Natural killer cell treated with Interleukin-12 subunit alpha and Interleukin-12 subunit beta and Interleukin-15 and Interleukin-18, amount 100 ng/mL, for 72 hours (primary cell): ENCODE measurements at places on chromosomes 5 and 9. TPM values are rescaled to one million over a fixed set of nuclear protein-coding genes. Genes with fewer than 3 reads are reported as not detected.

The KYAT1 gene
- total RNA-seq, result 19.9 TPM

DNA sequence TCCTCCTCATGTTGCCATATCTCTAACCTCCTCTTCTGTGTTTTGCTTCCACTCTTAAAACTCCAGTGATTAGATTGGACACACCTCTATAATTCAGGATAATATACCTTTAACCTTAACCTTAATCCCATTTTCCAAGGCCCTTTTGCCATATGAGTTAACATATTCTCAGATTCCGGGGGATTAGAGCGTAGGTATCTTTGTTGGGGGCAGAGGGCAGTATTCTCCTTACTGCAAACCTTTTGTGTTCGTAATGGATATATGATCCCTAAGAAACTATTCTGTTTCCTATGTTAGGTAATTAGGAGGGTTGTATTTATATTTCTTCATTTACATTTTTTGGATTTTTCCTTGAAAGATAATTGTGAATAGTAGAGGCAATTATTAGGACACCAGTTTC lies 99.5 kb downstream of the VPS13A start:
- DNase-seq, result no peak
- H3K4me1 ChIP-seq, result no peaks in the 10 kb centered on the region
- no peaks in the 10 kb centered on the region for H3K27me3 ChIP-seq
- peaks cover 14% of the 10 kb centered on the region for H3K36me3 ChIP-seq

DNA sequence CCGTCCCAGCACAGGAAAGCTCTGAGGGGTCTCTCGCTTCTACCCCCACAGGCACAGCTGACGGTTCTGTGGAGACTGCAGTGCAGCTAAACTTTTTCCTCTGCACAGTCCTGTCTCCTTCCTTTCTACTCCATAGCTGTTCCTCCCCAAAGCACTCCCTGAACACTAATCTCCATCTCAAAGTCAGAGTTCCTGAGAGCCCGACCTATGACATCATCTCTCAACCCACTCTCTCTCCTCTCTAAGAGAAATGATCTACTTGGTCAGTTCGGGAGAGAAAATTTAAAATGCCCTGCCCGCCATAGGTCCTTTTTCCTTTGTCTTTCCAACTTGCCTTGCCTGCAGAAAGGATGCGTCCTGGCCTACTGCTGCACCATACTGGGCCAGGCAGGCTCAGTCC lies 90.6 kb downstream of the FANCC start:
- no peak for DNase-seq
- no peaks in the 10 kb centered on the region for H3K27me3 ChIP-seq
- H3K27ac ChIP-seq, result no peak overlapping the region
- peaks cover 4% of the 10 kb centered on the region for H3K4me1 ChIP-seq
- H3K4me3 ChIP-seq, result no peak overlapping the region
- H3K36me3 ChIP-seq, result peaks cover 3% of the 10 kb centered on the region

DNA sequence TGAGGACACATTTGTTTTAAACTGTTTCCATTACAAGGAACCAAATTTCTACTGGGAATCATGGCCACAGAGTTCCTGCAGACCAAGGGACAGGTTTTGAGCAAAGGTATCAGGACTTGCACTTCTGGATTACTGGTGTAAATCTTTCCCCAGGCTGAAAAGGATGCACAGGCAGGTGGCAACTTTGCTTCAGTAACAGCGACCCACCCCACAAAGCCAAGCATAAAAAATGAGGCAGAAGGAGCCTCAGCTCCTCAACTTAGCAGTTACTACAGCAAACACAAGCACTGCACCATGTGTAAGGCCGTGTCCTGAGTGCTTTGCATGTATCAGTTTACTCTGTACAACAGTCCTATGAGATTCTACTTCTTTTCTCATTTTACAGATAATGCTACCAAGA lies 251.9 kb downstream of the EBF1 start:
- H3K27ac ChIP-seq, result no peak overlapping the region
- H3K36me3 ChIP-seq, result no peaks in the 10 kb centered on the region
- peaks cover 8% of the 10 kb centered on the region for H3K27me3 ChIP-seq

The NEUROG1 gene
- not detected for total RNA-seq

DNA sequence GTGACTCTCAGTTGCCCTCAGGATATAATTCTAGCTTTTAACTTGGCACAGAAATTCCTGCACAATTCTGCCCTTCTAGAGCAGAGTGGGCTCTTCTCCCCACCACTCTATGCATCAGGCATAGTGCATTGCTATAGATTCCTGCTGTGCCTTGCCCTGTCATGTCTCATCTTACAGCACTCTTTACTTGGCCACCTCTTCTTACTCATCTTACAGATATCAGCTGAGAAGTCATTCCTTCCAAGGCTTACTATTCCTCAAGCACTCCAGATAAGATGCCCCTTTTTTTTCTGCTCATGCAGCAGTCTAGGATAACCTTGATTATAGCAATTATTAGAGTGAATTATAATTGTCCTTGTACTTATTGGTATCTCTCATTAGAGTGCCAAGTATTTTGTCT lies 5.6 kb downstream of the FAM221B start:
- H3K4me1 ChIP-seq, result peaks cover 4% of the 10 kb centered on the region
- H3K27ac ChIP-seq, result no peak overlapping the region

The NR5A1 gene
- total RNA-seq, result not detected

The BNIP1 gene
- total RNA-seq, result 17.4 TPM

GRCh38 chr9:97900738-97901565 lies 21.3 kb downstream of the TRMO start:
- H3K27me3 ChIP-seq, result no peaks in the 10 kb centered on the region
- no peak for DNase-seq
- H3K4me1 ChIP-seq, result peaks cover 29% of the 10 kb centered on the region
- no peaks in the 10 kb centered on the region for H3K36me3 ChIP-seq
- no peak overlapping the region for H3K4me3 ChIP-seq

The LCN1 gene
- not detected for total RNA-seq

- H3K4me1 ChIP-seq, result no peaks in the 10 kb centered on the region
- no peak overlapping the region for H3K27ac ChIP-seq
- H3K4me3 ChIP-seq, result no peak overlapping the region
- DNase-seq, result no peak
These were observed 180.9 kb downstream of the ZNF462 start for GRCh38 chr9:107043886-107044285.

GRCh38 chr5:75656311-75657003 lies 45.2 kb downstream of the ANKDD1B start:
- H3K4me3 ChIP-seq, result no peak overlapping the region
- H3K4me1 ChIP-seq, result peaks cover 9% of the 10 kb centered on the region
- DNase-seq, result no peak
- H3K27ac ChIP-seq, result no peak overlapping the region
- no peaks in the 10 kb centered on the region for H3K27me3 ChIP-seq
- H3K36me3 ChIP-seq, result no peaks in the 10 kb centered on the region
